Left lobe of liver (tissue), 2 donors: ENCODE measurements at places on chromosomes 13 and 19. TPM values are rescaled to one million over a fixed set of nuclear protein-coding genes. Genes with fewer than 3 reads are reported as not detected.
A peak's percentile ranks its signal among the peaks of the same experiment; 100 is the strongest.

Gene LNX2
- 10.1 TPM for total RNA-seq

Gene SLC35E1
- total RNA-seq, result 22.9 TPM

Gene NCAN
- 0.20 TPM for total RNA-seq

Gene ENOX1
- total RNA-seq, result 0.18 TPM

Gene PCDH20
- 0.73 TPM for total RNA-seq

Gene SCEL
- not detected for total RNA-seq

Gene ZNF850
- 0.88 TPM for total RNA-seq

Gene LILRA2
- 1.6 TPM for total RNA-seq

- no peak for DNase-seq
Measured at GRCh38 chr19:45528744-45529419, 21.6 kb downstream of the VASP start.

DNA sequence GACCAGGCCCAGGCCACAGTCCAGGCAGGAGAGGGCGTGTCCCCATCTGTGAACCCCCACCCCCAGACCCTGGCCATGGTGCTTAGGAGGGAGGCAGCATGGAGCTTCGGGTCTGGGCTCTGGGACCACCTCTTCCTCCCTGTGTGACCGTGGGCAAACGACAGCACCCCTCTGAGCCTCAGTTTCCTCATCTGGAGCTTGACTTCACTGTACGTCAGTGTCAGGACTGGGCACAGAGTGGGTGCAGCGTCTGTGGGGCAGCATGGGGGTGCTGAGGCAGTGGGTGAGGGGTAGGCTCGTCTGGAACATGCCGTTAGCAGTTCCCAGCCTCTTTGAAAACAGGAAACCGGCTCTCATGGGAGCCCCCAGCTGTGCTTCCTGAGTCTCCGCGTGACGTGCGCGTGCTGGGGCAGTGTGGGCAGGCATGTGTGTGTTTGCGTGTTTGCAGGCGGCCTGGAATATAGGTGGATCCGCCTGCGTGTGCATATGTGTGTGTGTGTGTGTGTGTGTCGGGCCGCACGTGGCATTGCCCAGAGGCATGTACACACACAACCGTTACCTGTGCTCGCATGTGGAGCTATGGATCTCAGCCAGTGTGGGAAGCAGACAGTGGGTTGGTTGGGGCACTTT, 15.8 kb downstream of the ARRDC2 start:
- peak; percentile 68 for DNase-seq

GRCh38 chr19:45816236-45817009, 1.3 kb upstream of the RSPH6A start:
- DNase-seq, result no peak

DNA sequence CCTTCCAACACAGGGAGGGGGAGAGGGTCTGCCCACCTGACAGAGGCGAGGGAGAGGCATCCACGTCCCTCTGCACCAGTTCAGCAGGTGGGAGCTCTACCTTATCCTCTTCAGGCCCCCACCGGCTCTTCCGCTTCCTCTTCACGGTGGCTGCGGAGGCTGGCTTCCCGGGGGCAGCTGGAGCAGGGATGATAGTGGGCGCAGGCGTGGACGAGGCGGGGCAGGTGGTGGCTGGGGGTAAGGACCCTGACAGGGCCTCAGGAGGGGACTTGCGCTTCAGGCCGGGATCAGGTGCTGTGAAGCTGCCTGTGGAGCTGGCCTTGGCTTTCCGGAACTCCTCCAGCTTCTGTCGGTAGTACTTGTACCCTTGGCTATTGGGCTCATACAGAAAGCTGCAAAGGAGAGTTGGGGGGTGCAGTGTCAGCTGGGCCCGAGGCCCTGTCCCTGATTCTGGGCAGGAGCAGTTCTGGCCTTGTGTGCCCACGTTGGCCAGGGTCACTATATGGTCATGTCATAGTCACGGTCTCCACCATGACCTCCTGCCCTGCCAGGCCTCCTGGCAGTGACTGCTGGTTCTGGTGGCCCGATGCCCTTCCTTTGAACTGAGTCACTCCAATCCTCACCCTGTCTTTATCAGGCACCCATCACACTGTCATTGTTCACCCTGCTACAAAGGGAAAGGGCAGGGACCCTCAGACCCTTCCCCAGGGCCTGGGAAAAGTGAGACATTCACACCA, 23.2 kb downstream of the SUGP1 start:
- DNase-seq, result peak; percentile 85

- no peak for DNase-seq
Measured at GRCh38 chr19:6381030-6381750, 5.5 kb upstream of the PSPN start.

DNA sequence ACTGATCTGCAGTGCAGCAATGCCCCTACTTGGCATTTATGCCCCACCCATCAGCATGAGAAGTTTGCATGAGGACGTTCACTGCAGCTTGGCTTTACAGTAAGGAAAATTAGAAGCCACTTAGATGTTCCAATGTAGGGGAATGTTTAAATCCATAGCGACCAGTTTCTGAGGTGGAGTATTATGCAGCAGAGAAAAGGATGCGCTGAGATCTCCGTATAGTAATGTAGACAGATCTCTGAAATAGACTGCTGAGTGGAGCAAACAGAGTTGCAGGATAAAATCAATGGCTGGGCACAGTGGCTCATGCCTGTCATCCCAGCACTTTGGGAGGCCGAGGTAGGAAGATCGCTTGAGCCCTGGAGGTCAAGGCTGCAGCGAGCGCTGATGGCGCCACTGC, 10.1 kb downstream of the PGPEP1 start:
- DNase-seq, result no peak

GRCh38 chr13:60108589-60108988, 55.1 kb downstream of the DIAPH3 start:
- no peak for DNase-seq

DNA sequence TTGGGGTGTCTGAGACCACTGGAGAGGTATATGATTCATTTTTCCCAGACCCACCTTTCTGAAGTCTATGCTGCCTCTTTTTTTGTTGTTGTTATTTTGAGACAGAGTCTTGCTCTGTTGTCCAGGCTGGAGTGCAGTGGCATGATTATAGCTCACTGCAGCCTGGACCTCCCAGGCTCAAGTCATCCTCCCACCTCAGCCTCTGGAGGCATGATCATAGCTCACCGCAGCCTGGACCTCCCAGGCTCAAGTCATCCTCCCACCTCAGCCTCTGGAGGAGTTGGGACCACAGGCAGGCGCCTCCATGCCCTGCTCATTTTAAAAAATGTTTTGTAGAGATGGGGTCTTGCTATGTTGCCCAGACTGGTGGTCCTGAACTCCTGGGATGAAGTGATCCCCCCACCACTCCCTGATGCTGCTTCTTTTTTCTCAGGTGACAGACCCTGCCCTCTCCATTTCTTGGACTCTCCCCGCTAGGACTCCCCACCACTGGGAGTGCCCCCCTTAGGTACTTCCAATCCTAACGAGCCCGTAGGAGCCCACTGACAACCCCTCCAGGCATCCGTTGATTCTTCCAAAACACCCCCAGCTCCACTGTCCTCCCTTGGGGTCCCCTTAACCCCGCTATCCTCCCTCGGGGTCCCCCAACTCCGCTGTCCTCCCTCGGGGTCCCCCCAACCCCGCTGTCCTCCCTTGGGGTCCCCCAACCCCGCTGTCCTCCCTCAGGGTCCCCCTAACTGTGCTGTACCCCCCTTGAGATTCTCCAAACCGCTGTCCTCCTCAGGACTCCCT, 45.4 kb downstream of the ARHGEF18 start:
- DNase-seq, result no peak

- DNase-seq, result no peak
Measured at GRCh38 chr13:46726347-46726746, 70.6 kb downstream of the ESD start.

DNA sequence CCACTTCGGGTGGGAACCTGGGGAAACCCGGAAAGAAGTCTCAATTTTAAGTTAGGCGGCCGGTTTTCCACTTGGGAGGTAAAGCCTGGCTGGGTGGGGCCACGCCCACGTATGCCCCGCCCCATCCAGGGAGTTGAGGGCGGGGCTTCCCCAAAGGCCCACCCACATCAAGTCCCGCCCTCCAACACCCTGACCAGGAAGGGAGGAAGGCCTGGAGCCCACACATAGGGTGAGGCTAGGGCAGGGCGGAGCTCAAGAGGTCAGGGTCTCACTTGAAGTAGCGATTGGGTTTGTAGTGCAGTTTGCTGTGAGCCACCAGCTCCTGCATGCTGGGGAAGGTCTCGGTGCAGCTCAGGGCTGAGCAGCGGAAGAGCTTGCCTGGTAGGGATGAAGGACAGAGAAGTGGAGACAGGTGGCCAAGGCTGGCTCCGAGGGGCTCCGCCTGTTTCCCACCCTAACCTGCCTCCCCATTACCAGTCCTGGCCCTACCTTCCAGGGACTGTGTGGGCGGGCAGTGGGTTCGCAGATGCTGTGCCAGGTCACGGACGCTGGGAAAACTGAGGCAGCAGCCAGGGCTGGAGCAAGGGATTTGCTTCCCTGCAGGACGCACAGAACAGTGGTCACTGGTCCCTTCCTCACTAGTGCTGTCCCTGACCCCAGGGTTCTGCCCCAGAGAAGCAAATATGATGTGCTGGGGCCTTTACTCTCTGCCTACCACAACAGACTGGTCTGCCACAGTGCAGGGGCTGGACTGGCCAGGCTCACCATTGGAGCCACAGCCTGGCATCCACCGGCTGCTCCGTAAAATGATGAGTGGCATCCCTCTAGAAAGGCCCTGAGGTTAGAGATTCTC, 1.6 kb downstream of the ZNF414 start:
- DNase-seq, result no peak

GRCh38 chr19:41299046-41299754, 10.8 kb upstream of the CCDC97 start:
- no peak for DNase-seq

GRCh38 chr19:43743059-43743458, 11.7 kb downstream of the SMG9 start:
- no peak for DNase-seq

DNA sequence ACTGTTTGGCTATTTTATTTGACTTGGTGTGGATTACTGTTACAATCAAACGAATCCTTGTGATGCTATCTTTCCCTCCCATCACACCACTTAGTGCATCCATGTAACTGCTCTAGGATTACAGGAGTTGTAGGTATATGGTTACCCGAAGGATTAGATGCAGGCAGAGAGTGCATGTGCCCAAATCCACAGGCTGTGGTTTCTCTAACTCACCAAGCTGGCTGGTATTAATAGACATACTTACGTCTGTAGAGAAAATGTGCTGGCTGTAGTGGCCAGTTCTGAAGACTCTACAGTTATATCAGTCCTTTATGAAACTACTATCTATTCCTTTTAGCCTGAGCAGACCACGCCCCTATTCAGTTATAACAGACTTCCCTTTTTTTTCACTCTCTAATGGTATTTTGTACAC, 1.1 kb upstream of the HMGB1 start:
- DNase-seq, result no peak

- no peak for DNase-seq
Measured at GRCh38 chr19:40646743-40647254, 43.7 kb downstream of the NUMBL start.

DNA sequence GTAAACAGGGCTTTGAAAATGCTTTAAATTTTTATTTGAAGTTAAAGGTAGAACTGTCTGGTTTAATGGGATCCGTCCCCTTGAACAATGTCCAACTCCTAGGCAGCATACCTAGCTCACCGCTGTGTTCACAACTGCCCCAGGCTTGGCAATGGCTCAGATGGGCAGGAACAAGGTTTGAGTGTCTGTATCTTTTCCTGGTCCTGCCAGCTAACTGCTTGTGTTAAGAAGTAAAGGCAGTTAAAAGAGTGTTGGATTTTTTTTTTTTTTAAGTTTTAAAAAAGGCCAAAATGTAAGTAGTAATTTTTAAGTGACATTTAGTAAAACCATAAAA, 66.7 kb upstream of the FNDC3A start:
- DNase-seq, result peak; percentile 68

- no peak for DNase-seq
Measured at GRCh38 chr13:79593121-79593520, 112.2 kb downstream of the NDFIP2 start.

DNA sequence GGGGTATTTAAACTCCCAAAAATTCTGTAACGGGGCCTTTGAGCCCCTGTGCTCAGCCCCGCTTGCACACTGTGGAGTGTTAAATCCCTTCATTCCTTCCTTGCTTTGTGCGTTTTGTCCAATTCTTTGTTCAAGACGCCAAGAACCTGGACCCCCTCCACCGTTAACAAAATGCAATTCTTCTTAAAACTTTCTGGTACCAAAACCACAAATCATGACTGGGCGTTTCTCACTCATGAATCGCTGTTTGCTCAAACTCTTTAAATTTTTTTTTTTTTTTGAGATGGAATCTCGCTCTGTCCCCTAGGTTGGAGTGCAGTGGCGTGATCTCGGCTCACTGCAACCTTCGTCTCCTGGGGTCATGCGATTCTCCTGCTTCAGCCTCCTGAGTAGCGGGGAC, 881 bp downstream of the ZNF20 start:
- DNase-seq, result no peak

DNA sequence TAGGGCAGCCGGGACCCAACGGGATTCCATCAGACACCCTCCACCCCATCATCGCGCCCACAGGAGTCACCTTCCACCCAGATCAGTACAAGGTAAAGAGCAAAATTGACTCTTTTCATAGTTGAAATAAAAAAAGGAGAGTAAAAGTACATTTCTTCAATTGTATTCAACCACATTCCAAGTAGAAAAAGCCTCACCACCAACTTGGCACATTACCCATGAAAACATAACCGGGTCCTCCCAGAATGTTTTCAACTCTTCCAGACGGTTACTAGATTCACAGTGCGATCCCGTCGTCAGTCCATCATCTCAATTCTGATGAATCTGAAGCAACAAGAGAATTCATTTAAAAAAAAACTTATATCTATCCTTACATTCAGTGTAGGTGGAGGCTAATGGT, 125.2 kb downstream of the RAB20 start:
- no peak for DNase-seq

DNA sequence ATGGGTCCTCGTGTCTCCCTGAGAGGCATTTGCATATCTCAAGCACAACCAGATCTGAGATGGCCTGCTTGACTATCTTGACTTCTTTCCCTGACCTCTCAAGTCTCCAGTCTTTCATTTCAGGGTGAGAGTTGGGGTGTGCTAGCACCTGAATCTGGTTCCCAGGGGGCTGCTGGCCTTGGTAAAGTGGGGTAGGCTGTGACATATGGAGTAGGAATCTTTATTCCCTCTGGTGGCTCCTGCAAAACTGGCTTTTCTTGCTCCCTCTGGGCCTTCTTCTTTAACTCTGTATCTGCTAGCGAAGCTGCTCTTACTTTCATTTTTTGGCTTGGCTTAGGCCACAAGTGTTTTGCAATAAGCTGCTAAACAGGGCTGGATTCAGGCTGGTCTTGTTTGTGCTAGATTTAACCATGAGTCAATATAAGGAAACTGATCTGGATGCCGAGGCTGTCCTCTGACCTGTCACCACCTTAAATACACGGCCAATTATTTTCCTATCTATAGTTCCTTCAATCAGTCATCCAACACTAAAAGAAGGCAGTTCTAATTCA, 42.3 kb downstream of the ZNF493 start:
- DNase-seq, result no peak

DNA sequence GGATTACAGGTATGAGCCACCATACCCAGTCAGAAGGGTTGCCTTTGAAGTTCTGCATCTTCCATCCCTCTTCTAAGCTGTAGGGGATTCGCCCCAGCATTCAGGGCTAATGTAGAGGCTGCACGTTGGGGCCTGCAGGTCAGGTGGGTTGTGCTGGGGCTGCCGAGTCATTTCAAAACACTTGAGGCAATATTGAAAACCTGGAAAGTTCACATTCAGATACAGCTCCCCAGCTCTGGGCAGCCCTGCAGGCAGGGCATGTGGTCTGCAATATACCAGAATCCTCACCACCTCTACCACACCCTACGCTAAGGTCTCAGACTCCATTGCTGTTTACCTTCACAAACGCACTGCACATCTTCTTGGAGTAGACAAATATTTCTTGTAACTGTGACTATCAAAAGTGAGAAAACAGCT, 24.6 kb downstream of the CCNE1 start:
- DNase-seq, result no peak

GRCh38 chr13:42977219-42977659, 14.8 kb downstream of the EPSTI1 start:
- DNase-seq, result no peak

GRCh38 chr13:44508562-44509077, 67.5 kb downstream of the TSC22D1 start:
- DNase-seq, result no peak
